Activated CD8-positive, alpha-beta memory T cell treated with anti-CD3 and anti-CD28 coated beads for 1 hour (primary cell): ENCODE measurements at places on chromosomes 16 and 17.

DNA sequence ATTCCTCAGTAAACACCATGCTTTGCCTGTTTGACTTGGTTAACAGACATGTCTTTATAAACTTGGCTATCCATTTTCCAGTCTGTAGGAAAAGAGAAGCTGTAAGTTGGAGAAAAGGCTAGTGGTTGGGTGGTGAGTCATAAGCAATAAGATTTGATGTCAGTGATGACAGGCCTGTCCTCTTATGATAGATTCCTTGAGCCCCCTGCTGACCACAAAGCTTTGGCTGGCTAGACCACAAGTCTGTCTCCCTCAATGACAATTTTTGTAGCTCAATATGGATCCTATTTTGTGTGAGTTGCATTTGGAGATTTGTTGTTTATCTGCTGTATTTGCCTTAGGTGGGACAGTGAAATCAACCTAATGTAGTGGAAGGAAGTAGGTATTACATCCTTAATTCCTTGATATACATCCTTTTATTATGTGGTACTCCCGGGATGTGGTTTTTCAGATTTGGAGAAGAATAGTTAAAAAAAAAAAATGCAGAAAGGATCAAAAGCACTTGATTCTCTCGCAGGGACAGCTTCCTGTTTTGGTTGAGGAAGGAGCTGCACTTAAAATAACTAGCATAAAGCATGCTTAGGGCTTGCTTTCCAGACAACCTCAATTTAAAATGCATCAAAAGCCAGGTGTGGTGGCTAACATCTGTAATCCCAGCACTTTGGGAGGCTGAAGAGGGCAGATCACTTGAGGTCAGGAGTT is 67.4 kb downstream of the SIAH1 start:
- no peak for DNase-seq

GRCh38 chr17:75720656-75721462 is at the start of gene ITGB4:
Gene ITGB4, plus strand, starts transcription at chr17:75721459. Its CDS starts 3,245 bp downstream, at chr17:75724704.
- DNase-seq, result peak; percentile 43

DNA sequence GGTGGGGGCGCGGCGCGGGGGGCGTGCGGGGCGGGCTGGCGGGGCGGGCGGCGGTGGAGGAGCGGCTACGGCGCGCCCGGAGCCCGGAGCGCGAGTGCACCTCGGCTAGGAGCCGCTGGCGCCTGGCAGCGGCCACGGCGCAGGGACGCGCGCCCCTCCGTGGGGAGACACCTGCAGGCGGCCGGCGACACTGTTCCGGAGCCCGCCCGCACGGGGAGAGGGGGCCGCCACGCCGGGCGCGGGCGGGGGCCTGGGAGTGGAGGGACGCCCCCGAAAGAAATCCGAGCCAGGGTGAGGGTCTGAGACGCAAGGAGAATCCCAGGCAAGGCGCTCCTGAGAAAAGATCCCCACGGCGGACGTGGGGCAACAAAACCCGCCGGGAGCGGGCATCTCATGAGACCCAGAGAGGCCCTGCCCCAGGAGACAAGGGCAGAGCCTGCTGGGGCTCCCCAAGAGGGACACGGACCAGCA is at the start of gene GSG1L:
Gene GSG1L (minus strand): TSS at position 124 of the 471 bp plus-strand sequence. CDS start 290 bp downstream, outside the sequence.
- no peak for DNase-seq

DNA sequence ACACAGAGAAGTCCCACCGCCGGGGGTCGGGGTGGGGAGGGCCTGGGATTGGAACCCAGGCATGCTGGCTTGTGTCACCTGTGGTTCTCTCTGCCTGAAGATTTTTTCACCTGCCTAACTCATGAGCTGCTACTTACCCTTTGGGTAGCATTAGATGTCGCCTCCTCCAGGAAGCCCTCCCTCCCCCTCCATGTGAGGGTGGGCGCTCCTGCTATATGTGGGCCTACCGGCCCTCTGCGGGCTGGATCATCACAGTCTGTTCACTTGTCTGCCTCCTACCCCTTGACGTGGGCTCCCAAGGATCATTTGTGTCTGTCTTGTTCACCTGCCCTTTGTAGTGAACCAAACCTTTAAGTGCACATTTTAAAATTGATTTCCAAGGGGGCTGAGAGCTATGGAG is 106.8 kb downstream of the SEC14L1 start:
- DNase-seq, result no peak

- no peak for DNase-seq
Observed at GRCh38 chr16:83606486-83607030, 201.2 kb upstream of the HSBP1 start.

- DNase-seq, result no peak
Observed at GRCh38 chr17:69997332-69997731, 77.7 kb upstream of the KCNJ16 start.

GRCh38 chr16:67384778-67385510 is 8.4 kb downstream of the TPPP3 start:
- DNase-seq, result no peak

GRCh38 chr16:12366313-12366712 is 389.8 kb downstream of the SNX29 start:
- DNase-seq, result no peak

GRCh38 chr16:66705790-66706505 is 9.4 kb upstream of the CMTM4 start:
- no peak for DNase-seq

GRCh38 chr16:67860589-67861398 is 12.1 kb upstream of the EDC4 start:
- DNase-seq, result no peak

DNA sequence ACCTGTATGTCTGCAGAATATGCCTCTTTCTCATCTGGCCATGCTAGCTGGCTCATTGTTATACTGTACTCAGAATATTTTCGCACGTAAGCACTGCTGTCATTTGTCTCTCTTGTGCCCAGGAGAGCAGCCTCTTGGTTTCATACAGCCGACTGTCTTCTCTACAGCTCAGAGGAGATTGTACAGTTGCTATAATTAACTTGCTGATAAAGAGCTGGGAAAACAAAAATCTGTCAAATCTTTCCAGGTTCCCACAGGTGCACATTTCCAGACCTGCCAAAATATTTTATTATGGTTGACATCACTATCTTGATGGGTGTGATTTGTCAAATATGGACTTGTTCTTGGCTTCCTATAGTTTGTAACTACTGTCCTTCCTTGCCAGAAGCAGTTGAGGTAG is 122.7 kb downstream of the FTO start:
- DNase-seq, result no peak

- no peak for DNase-seq
Observed at GRCh38 chr16:4200781-4201137, 41.1 kb downstream of the SRL start.

DNA sequence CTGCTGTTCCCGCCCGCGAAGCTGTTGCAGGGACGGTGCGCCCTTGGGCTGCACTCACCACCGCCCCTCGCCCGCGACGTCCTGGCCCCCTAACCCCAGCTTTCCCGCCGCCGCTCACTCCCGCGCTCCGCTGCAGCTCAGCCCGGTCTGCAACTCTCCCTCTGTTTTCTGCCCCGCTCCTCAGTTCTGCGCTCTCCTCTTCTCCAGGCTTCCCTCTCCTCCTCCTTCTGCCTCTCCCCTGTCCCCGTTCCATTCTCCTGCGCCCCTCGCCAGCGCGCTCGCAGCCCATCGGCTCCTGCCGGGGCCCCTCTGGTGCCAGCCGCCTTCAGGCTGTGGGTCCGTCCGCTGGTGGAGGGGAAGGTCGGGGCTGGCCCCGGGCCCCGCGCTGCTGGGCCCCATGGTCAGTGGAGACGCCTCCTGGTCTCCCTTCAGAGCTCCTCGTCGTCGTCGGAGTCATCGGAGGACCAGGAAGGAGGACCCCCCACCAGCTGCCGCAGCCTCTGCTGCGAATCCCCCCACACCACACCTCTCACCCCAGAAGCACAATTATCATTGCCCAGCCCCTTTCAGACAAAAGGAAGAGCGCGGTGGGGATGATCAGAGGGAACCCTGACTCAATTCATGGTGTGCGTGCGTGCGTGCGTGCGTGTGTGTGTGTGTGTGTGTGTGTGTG is 223.2 kb upstream of the FOXF1 start:
- no peak for DNase-seq

GRCh38 chr17:77438241-77439188 is 297.7 kb downstream of the SEC14L1 start:
- no peak for DNase-seq

GRCh38 chr16:63512910-63513309 is 1476.7 kb upstream of the CDH8 start:
- DNase-seq, result no peak

- no peak for DNase-seq
Observed at GRCh38 chr17:42111265-42111636, 1.3 kb downstream of the DHX58 start.

DNA sequence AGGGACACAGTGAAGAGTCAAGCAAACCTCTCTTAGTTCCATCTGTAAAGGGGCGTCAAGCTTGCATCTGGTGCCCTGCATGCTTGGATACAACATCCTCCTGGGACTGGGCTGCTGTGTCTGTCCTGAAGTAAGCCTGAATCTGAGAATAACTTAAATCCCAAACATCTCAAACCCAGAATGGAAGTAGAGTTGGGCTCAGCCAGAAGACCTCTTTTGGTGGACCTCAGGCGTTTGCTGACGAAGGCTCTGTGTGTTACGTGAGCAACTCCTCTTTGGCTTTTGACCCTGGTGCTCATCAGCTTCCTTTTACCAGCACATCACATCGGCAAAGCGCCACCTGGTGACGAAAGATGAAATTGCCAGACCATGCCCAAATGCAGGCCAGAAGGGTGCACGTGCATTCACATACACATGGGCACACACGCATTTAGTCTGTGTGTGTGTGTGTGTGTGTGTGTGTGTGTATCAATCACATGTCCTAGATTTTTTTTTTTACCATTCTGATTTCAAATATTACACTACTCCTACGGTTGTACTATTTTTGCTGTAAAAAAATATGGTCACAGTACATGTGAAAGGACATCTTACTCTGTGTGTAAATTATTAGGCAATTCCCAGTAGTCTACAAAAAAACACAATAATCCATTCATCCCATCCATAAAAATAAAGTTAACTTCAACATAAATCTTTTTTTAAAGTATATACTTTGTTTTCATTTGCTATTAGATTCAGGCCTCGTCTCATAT is 41.1 kb upstream of the FOXJ1 start:
- peak; percentile 85 for DNase-seq

- DNase-seq, result no peak
Observed at GRCh38 chr17:50816271-50816670, 19.1 kb upstream of the WFIKKN2 start.

DNA sequence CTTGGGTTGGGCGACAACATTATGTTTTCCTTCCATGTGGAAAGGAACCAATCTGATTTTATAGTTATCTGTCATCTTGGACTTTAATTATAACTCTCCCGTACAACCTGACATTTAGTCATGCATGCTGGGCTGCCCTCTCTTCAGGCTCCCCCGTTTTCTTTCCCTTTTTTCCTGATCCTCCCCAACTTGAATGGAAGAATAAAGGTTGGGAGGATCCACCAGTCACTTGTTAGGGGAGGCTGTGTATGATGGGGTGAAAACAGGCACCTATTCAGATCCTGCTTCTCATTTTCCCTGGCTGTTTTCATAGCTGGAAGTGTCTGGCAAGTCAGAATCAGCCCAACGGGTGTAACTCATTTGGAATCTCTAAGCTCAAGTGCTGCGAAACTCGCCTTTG is 267.2 kb upstream of the SALL1 start:
- DNase-seq, result no peak

DNA sequence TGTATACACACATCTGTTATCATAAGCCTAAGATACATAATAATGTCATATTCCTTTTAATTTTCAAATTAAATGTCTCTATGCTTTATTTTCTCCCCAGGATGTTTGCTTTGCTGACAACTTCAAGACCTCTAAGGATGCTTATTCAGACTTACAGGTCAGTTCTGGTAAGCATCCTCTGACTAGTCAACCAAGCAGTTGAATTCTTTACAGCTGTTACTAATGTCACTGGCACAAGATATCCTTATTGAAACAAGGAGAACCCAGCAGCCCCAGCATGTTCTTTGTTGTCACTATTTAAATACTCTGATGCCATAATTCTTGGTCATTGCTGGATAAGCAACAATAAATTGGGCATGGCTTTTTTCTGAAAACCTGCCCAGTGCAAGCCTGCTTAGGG is 232.3 kb upstream of the PMFBP1 start:
- DNase-seq, result no peak

DNA sequence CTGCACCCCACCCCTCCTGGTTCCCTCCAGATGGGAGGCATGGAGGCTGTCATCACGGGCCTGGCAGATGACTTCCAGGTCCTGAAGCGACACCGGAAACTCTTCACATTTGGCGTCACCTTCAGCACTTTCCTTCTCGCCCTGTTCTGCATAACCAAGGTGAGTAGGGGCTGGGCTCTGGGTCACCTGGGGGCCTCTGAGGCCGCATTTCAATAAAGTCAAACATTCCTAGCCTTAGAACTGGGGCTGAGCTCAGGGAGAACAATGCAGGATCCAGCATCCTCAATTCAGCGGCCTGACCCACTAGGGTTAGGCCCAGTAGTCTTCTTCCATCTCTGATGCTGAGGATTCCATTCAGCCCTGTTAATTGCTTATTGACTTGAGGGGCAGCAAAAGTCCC is 42.1 kb downstream of the SLC6A2 start:
- DNase-seq, result no peak

DNA sequence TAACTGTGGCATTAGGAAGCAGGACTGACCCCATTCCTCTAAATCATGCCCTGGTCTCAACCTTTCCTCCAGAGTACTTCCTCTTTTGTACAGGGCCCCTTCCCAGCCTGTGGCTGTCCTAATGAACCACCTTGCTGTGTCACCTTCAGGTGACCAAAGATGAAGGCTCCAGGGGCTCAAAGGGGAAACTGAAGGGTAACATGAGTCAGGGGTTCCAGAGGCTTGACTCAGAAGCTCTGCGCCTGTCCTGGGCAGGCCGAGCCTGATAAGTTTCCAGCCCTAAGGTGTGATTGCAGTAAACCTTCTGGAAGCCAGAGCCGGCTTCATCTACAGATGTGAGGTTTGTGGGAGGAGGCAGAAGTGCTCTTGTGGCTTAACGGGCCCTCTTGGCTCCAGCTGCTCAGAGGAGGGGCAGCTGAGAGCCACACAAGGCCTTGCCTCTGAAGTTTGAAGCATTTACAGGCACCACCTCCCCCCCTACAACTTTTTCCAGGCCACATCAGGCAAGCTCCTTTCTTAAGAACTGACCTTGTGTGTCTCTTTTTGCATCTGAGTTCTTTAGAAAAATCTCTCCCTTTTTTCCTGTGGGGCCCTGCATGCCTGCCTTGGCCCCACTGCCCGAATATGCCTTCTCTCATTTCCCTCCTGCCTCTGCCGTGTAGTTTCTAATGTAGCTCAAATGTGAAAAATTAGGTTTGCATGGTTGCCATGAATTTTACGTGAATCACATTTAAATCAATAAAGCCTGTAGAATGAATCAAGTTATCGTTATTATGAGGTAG is 149.9 kb downstream of the CLEC16A start:
- DNase-seq, result no peak

- no peak for DNase-seq
Observed at GRCh38 chr17:56699186-56699894, 105.8 kb downstream of the NOG start.
